Activated naive CD8-positive, alpha-beta T cell treated with anti-CD3 and anti-CD28 coated beads for 36 hours (primary cell): ENCODE measurements at places on chromosomes 12 and 14. TPM values are rescaled to one million over a fixed set of nuclear protein-coding genes. Genes with fewer than 3 reads are reported as not detected.

FAM90A1 gene
- total RNA-seq: 0.41 TPM

- no peak for DNase-seq
Measured at GRCh38 chr12:41552588-41552987, 364.5 kb downstream of the PDZRN4 start.

DNA sequence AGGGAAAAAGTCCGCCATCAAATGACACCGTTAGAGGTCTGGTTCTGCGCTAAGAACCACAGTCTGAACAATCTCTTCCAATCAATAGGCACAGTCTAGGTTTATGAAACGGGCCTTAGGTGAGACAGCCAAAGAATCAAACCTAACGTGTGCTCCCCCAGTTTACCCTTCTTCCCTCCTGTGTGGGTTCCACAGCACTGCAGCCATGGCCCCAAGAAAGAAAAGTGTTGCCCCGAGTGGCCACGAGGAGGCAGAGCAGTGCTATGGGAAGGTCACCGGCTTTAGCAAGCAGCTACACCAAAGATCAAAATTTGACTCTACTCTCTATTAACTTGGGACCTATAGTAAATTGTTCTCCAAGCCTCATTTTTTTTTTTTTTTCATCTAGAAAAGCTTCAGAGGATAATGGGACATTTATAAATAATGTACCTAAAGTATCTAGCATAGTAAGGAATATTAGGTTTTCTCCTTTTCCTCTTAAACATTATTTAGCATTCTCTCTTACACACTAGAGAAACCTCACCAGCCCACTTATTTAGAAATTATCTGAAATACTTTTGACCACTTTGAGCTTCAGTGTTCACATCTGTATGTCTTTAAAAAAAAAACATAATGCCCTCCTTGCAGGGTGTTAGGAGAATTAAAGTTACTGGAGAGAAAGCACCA, 70.2 kb upstream of the GPHB5 start:
- peak; percentile 62 for DNase-seq

DNA sequence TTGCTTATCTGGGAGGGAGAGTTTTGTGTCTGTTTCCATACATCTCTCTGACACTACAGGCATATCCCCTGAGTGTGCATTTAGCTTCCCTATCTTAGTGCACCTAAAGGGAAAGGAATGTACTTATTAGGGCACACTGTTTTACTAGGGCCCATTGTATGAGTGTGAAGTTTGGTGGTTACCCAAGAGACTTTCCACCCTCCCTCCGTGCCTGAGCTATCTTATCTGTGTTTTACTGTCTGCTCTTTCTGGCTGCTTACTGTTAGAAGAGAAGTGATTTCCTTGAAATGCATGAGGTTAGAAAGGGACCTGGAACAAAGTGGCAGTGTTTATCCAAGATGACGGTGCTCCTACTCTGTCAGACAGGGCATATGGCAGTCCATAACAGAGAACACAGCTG, 8.5 kb upstream of the SVOP start:
- DNase-seq: no peak

DNA sequence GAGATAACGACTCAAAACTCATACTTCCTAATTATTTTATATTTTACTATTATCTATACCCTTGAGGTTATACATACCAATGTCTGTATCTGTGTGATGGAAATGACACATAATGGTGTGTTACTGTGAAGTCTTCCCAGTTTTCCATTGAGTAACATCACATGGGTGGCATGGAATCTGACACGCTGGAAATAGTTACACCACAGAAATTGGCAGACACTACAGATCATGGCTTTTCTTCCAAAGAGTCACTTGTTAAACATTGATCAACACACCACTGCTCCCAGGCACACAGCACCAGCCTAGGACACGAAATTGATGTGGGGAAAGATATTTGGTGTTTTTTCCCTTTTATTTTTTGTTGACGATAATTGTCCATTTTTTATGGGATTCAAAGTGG, 33.0 kb upstream of the VWF start:
- DNase-seq: no peak

CCDC38 gene
- 0.16 TPM for total RNA-seq

GRCh38 chr14:57495416-57495815, 1.8 kb upstream of the CCDC198 start:
- no peak for DNase-seq

GRCh38 chr12:108237272-108237671, 101.8 kb downstream of the CMKLR1 start:
- DNase-seq: no peak

DNA sequence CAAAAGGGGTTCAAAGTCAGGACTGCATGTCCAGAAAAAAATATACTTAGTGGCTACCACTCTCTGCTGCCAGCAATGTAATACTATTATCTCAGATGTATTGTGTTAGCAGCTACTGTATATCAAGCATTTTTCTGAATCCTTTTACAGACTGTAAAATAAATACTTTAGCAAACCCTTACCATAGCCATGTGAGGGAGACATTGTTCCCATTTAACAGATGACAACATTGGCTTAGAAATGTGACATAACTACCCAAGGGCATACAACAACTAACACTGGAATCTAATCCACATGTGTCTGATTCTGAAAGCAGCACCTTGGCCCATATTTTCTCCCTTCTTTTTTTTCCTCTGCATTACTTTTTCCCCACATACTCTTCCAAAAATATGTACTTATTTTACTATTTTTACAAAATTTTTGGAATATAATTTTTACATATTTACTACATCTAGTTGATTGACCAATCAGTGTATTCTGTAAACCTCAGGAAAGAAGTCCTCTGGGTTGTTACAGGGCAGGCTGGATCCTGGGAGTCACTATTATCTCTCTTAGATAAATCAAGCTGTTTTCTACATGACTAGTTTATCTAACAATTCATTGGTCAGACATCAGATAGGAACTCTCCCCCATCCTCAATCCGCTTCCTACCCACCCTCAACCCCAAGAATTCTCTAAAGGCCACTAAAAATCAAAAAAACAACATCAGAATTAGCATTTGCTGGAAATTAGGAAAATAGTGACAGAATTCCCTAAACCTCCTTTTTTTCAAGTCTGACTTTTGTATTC, 154.1 kb downstream of the BTG1 start:
- DNase-seq: no peak

GRCh38 chr12:1655225-1655788, 26.3 kb downstream of the WNT5B start:
- DNase-seq: no peak

DNA sequence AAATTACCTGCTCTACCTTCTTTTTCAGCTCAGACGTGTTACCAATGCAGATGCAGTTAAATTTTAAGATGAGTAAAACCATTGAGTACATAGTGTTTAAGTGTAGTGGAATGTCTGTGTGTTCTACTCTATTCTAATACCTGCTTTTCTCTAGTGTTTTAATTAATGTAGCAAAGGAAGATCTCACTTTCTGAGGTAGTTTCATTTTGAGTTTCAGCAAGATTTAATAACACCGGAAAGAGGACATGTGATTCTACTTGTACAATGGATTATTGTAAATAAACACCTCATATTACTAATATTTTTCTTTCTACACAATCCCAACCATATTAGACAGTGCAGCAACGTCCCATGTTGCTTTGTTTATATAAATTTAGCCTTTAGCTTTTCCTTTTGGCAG, 315.4 kb downstream of the RAD51B start:
- no peak for DNase-seq

DNA sequence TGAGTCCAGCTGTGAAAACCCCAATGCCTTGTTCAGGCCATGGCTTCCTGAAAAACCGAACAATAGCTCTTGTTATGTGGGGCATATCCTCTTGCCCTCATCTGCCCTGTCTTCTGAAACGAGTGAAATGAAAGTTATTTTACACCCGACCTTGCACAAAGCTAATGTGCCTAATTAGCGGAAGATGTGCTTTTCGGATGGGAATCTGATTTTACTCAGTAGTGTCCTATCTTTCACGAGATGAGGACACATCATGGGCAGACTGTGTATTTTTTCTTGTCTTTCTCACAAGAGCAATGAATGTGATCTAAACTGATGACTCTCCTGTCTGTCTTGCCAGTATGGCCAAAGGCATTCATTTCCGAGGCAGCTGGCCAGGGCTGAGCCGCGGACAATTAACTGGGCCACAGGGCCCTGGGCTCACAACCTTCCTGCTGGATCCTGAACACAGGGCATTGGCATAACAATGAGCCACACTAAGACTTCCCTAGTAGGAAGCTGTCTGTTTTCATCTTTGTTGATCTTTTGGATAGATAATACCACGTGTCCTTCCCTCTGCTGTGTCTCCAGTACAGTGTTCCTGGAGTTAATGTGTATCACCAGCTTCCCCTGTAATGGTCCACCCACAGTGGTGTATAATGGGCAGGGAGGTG, 86.0 kb upstream of the HIF1A start:
- DNase-seq: no peak

DNA sequence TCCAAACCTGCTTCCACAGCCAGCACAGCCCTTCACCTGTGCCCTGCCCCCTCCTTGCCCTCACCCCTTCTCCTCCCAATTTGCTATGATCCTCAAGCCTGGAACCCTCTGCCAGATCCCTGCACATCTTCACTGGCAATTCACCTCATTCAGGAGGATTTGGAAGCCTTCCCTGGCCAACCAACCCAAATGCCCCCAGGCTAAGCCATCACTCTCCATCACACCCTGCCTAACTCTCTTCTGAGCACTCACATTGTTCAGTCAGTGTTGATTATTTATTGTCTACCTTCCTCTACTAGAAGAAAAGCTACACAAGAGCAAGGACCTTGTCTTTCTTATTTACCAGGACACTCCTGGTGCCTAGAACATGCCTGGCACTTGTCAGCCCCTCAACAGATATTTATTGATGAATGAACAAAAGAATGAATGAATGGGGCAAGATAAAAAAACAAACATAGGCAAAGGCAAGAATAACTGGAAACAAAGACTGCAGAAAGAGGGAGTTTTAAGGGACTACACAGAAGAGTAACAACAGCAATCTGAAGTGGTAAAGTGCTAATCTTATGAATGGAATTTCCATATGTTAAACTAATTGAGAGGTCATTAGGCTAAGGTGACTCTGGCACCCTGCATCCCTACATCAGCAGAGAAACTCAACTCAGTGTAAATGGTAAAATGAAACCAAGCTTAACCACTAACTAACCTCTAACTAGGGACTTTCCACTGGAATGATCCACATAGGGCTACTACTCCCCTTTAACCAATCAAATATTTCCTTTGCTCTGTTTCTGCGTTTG, 33.4 kb downstream of the TMTC1 start:
- no peak for DNase-seq

DNA sequence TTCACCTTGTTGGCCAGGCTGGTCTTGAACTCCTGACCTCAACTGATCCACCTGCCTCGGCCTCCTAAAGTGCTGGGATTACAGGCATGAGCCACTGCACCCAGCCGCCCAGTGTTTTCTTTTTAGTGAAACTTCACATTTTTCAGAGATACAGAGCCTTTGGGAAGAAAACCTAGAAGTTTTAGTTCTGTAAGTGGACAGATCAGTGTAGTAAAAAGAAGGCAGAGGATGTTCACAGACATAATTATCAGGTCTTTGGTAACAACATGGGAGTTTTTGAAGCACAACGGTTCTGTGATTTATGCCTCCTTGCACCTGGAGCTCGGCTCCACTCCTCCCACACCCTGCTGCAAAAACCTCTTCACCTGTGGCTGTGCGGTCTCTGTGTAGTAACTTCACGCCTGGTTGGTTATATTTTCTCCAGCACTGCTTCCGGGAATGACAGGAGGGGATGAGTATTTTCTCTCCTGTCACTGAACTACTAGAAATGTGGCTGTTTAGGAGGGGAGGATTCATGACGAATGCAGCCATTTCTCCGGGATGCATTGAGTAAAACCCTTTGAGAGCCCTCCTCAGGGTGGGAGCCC, 67.0 kb downstream of the ARF6 start:
- DNase-seq: peak; percentile 19

- no peak for DNase-seq
Measured at GRCh38 chr12:67434671-67435370, 165.7 kb downstream of the CAND1 start.

DNA sequence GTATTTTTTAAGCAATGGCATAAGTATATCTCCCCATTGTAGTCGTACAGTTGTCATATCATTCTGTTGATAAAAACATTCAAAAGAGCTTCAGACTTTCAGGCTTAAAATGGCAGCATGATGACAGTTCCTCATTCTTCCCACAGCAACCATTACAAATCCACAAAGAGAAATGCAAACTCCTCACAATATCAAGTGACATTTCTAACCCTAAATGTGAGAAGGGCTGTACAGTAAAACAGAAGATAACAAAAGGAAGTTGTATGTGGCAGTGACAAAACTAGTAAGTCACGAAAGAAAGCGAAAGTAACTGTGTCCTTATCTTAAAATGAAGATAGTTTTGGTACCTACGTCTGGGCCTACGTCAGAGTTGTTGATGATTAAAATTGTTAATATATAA, 46.7 kb downstream of the GXYLT1 start:
- no peak for DNase-seq

GRCh38 chr12:82182601-82183190, 175.5 kb downstream of the CCDC59 start:
- DNase-seq: no peak

NID2 gene
- not detected for total RNA-seq

PRKD1 gene
- total RNA-seq: not detected

DNA sequence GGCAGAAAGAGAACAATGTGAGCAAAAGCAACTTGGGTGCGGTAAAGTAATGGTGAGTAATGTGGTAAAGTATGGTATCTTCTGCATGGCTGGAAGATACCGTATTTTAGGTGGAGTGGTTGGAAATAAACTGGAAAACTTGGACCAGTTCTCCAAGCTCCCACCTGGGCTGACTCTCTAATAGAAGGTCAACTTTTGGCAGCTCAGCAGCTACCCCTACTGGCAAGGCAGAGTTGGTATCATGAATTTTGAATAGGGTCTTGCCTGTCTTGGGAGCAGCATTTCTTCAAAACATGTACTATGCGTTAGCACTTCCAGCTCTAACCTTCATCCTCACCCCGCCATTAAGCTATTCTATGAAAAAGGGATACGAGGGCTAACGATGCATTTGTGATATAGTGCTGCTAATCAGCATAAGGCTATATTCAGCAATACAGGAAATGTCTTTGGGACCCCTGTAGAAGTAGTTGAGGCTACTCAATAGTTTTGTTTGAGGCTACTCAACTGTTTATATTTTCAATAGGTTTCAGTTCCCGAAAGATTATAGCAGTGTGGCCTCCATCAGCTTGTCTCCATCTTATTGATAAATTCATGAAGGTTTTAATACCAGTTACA, 276.3 kb upstream of the FAR2 start:
- peak; percentile 4 for DNase-seq

DNA sequence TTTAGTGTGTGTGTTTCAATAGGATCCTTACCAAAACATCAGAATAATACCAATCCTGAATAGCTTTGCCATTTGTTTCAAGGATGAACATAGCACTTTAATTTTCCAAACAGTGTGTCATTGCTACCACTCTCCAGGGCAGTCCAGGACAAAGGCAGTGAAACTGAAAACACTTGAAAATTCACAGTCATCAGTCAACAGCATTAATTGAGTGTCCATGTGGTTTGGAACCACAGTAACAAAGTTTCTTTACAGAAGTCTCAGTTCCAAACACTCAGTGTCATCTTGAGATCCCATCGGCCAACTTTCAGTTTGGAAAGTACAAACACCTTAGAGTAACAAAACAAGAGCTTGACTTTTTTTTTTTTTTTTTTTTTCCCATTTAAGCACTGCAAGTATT, 228.4 kb upstream of the SOX5 start:
- no peak for DNase-seq
